ENCODE measurements at places on chromosomes 2 and 18.

- no peak for DNase-seq
Observed at GRCh38 chr2:176865336-176865735, 347.3 kb upstream of the HNRNPA3 start.

DNA sequence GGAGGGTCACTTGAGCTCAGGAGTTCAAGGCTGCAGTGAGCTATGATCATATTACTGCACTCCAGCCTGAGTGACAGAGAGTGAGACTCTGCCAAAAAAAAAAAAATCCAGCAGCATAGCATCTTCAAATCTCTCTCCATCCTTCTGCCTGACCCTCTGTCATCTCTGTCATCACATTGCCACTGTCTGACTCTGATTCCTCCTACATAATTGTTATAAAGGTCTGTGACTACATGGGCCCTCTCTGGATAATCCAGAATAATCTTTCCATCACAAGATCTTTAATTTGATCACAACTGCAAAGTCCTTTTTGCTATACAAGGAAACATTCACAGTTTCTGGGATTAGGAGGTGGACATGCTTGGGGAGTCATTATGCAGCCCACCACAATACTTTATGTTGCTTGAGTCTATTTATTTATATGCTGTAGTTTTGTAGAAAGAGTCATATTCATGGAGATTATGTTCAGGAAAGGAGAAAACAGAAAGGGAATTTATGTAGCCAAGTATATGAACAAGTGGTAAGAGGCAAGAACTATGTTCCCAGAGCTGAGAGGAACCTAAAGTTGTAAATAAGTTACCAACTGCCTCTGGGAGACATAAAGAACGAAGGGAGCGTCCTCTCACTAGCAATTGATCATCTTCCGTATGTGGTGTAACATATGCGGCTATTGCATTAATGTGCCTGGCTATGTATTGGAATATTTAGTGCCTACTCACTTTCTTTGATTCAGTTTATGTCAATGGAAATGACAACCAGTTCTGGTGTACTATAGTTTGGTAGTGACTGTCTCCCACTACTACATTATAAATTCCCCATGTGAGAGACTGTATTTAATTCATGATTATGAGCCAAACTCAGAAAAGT lies 21.5 kb downstream of the RND3 start:
- DNase-seq, result no peak

- DNase-seq, result no peak
Observed at GRCh38 chr2:117812443-117812842, 2.0 kb upstream of the DDX18 start.

- no peak for DNase-seq
Observed at GRCh38 chr2:207115715-207116364, 49.9 kb downstream of the KLF7 start.

GRCh38 chr2:158138255-158138654 lies 36.6 kb downstream of the UPP2 start:
- no peak for DNase-seq

- no peak for DNase-seq
Observed at GRCh38 chr2:20737505-20737904, 70.6 kb downstream of the GDF7 start.

GRCh38 chr2:235378944-235379343 lies 114.9 kb upstream of the AGAP1 start:
- no peak for DNase-seq

- DNase-seq, result no peak
Observed at GRCh38 chr2:230899786-230900185, 25.3 kb downstream of the GPR55 start.

- DNase-seq, result no peak
Observed at GRCh38 chr2:29786361-29786760, 135.0 kb downstream of the ALK start.

DNA sequence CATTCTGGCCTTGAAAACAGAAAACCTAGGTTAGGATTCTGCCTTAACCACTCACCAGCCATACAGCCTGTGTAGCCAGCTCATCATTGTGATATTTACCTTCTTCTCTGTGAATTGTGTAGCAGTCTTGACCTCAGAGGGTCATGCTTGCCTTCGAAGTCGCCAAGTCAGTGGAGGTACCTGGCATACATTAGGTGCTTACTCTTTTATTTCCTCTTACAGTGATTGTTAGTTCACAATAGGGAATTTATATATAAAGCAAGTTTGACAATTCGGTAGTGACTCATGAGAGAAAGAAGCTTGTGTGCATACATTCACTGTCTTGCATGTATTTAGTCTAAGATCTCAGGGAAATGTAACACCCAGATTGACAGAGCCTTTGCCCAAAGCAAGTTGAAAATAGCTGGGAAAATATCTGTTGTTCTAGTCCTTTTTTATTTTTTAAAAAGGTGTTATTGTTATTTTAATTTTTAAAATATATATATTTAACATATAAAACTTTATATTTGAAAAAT lies 290.6 kb downstream of the PTGR3 start:
- DNase-seq, result no peak

DNA sequence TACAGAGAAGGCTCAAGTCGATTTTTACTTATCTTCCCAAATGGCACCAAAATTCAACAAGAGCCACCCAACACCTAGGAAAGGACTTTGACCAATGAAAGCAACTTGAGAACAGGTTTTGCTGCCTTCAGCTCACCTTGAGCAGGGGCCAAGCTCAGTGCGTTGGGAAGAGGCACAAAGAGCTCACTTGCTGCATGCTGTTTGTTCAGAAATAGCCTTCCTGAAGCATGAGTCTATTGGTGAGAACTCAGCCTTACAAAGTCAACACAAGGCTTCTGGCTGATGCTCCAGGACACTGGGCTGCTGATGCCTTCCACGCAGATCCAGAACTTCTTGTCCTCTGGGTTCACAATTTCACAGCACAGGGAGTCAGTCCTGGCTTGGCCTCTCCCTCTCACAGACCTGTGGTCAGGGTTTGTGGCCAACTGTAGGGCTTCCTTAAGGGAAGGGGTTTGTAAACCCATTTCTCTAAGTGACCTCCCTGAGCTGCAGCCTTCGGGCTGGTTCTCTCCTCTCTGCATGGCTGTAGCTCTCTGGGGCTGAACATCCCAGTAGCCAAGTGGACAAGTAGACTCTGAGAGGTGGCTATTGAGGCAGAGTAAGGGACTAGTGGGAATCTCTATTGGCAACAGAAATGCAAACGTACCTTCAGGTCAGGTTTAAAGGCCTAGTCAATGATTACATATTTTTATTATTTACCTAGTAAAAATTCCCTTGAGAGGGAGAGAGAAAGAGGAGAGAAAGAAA lies 124.7 kb upstream of the GATA6 start:
- no peak for DNase-seq

DNA sequence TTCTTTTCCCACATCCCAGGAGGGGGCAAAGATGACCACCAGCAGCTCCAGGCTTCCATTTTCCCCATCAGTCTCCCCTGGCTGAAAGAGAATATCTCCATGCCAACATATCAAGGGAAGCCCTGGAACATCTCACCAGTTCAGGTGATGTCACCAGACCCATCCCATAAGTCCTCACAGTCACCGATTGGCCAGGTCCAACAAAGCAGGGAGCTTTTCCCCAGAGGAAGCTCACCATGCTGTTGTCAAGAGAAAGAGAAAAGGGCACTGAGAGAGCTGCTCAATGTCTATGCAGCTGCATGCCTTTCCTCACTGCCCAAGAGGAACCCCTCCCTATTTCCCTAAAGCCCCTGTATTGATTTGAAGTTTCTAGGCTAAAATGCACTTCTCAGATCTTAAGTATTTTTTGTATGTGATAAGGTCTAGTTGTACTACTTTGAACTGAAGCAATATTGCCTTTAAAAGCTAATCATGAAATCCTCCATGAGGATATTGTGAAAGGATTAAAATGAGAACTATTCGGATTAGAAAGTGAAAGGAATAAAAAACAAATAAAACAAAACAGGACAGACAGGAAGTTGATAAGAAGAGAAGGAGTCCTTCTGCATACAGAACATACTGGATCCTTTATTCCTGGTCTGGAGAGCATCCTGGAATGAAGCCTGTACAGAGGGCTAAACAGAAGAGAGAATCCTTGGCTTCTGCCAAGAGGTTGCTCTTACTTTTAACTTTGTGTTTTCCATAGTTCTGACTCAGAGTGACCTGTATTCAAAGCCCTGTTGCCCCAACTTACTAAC lies 45.2 kb upstream of the CTIF start:
- DNase-seq, result no peak

- DNase-seq, result no peak
Observed at GRCh38 chr2:152710713-152711112, 6.5 kb downstream of the PRPF40A start.

DNA sequence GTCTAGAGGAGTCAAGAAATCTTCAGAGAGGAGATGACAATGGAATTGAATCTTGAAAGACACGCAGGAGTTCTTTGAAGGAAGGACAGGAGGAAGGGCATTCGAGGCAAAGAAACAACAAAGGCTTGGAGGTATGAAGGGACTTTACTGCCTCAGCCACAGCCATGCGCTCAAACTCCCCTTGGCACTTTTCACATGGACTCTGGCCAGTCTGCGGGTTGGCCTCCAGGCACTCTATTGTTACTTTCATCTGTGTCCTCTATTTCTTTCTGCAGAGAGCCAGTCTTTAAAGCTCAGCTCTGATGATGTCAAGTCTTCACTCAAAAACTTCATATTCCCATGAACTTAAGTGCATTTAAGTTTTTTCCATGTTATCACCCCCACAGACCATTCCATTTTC lies 95.4 kb downstream of the ZAP70 start:
- DNase-seq, result no peak

Data from activated gamma-delta T cell (primary cell).